ENCODE measurements at places on chromosomes 16 and 17. TPM values are rescaled to one million over a fixed set of nuclear protein-coding genes. Genes with fewer than 3 reads are reported as not detected.

DNA sequence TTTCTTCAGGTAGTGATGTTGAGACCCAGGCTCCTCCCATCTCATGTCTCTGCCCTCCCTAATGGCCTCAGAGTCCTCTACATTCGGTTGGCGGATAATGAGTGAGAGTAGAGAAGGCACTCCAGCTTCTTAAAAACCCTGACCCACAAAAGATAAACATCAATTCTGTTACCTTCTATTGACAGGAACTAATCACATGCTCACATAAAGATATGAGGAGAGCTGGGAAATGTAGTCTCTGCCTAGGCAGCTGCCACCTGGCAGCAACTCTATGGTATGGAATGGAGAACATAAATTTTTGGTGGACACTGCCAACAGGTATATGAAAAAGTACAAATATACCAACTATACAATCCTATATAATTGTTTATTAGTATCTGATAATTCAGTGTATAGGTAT, 110.7 kb upstream of the HLF start:
- DNase-seq: no peak

MFAP4 gene
- 230 TPM for polyA plus RNA-seq

CCL5 gene
- not detected for polyA plus RNA-seq

- DNase-seq: peak; percentile 67
Observed at GRCh38 chr16:73172241-73172972, 124.5 kb upstream of the ZFHX3 start.

- no peak for DNase-seq
Observed at GRCh38 chr16:8346294-8346693, 244.0 kb downstream of the TMEM114 start.

- DNase-seq: no peak
Observed at GRCh38 chr17:22265807-22266206, 573.5 kb downstream of the KCNJ18 start.

GRCh38 chr16:73125850-73126524, 78.1 kb upstream of the ZFHX3 start:
- peak; percentile 11 for DNase-seq

SPNS2 gene
- not detected for polyA plus RNA-seq

RNF222 gene
- not detected for polyA plus RNA-seq

DNA sequence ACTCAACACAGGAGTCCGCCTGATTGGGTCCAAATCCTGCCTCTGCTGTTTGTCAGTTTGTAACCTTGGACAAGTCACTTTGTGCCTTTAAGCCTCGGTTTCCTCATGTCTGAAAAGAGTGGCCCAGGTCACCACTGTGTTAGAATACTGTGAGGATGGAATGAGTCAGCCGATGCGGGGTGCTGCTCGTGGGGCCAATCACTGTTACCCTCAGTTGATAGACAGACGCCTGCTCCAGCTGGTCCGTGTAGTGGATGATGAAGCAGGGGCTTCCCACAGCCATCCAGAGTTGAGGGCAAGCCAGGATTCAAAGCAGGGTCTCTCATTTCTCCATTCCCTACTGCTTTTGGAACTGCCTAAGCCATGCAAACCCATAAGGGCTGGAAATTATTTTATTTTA, 5.8 kb downstream of the FBXL19 start:
- DNase-seq: no peak

DNA sequence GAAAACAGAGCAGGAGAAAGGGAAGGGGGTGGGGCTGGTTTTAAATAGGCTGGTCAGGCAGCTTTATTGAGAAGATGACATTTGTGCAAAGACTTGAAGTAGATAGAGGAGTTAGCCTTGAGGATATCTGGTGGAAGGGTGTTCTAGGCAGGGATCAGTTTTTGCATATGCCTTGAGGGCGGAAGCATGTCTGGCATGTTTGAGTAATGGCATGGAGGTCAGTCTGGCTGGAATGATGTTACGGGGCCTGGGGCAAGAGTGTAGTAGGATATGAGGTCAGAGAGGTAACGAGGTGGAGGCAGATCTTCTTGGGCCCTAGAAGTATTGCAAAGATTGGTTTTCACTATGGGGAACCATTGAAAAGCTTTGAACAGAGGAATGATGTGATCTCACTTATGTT, 4.8 kb downstream of the RABEP1 start:
- no peak for DNase-seq

ODAD4 gene
- polyA plus RNA-seq: 0.47 TPM

SMYD4 gene
- polyA plus RNA-seq: 5.6 TPM

DNA sequence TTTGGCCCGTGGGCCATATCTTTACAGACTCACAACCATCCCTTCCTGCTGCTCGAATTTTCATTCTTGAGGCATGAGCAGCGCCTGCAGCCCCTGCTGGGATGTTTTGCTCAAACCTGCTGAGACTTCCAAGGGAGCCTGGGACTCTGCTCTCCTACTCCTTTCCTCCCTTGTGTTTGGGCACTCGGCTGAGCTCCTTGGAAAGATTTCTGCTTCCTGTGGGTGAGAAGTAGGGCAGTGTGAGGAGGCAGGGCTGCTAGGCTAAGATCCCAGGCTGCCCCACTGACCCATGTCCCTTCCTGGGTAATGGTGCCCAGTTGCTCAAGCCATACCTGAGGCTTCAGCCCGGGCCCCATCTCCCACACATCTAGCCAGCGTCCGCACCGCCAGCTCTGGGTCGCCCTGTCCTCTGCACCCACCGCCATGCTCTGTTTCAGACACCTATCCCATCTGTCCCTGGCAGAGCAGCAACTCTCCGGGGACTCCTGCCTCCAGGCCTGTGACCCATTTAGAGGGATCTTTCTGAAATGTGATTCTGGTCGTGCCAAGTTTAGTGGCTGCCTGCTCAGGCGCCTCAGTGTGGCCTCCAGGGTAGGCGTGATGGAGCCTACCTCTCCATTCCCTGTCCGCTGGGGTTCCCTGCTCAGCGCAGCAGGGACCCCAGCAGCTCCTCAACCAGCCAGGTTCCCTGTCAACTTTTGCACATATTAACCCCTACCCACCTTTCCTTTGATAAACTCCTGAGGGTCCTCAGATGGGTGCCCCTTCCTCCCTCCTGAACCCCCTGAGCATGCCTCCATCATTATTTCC, 190.1 kb downstream of the CCDC182 start:
- DNase-seq: no peak

CNTD1 gene
- polyA plus RNA-seq: 0.09 TPM

DNA sequence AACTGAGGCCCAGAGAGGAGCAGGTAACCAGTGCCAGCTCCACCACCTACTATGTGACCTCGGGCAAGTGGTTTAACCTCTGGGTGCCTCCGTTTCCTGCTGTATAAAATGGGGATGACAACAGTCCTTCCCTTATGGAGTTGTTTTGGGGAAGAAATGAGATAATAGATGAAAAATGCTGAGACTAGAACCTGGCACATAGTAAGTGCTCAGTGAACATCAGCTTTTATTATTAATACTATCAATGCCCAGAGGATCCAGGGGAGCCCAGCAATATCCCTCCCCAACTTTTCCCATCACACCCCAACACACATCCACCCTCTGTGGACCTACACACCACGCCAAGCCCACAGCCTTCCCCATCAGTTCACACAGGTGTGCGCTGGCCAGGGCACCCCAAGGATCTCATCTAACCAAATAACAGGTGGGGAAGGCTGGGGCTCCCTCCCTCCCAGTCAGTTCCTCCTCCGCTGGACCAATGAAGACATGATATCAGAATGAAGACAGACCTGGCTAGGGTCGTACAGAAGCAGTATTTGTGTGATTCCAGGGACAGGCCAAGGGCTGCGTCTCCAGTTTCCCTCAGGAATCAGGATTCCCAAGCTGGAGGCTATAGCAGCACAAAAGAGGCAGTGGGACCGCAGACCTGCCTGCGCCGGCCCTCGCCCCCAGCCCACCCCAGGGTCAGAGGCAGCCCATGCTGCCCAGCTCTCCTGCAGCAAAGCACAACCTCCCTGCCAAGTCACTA, 1.8 kb downstream of the ATP2A3 start:
- DNase-seq: no peak

MYLK3 gene
- polyA plus RNA-seq: 0.11 TPM

- no peak for DNase-seq
Observed at GRCh38 chr17:48499248-48499647, 31.6 kb downstream of the HOXB1 start.

TBC1D3H gene
- polyA plus RNA-seq: not detected

DNA sequence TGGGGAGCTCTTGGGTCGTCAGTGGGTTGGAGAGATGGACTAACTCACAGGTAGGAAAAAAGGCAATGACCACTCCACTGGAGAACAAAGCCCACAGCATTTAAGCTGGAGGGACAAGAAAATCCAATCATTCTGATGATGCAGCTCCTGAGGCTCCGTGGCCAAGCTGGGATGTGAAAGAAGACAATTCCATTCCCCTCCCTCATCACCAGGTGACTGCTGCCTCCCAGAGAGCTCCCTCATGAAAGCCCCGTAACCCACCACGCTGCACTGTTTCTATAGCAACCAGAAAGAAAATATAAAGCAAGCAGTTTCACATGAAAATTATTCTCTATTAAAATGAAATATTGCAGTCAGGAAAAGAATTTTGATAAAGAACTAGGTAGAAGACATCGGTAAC, 15.2 kb downstream of the ANKRD11 start:
- no peak for DNase-seq

DNA sequence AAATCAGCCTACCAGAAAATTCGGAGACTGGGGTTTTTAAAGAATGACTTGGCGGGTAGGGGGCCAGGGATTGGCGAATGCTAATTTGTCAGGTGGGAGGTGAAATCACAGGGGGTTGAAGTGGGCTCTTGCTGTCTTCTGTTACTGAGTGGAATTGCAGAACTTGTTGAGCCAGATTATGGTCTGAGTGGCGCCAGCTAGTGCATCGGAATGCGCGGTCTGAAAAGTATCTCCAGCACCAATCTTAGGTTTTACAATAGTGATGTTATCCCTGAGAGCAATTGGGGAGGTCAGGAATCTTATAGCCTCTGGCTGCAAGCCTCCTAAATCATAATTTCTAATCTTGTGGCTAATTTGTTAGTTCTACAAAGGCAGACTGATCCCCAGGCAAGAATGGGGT, 762 bp upstream of the RBL2 start:
- DNase-seq: no peak

DNA sequence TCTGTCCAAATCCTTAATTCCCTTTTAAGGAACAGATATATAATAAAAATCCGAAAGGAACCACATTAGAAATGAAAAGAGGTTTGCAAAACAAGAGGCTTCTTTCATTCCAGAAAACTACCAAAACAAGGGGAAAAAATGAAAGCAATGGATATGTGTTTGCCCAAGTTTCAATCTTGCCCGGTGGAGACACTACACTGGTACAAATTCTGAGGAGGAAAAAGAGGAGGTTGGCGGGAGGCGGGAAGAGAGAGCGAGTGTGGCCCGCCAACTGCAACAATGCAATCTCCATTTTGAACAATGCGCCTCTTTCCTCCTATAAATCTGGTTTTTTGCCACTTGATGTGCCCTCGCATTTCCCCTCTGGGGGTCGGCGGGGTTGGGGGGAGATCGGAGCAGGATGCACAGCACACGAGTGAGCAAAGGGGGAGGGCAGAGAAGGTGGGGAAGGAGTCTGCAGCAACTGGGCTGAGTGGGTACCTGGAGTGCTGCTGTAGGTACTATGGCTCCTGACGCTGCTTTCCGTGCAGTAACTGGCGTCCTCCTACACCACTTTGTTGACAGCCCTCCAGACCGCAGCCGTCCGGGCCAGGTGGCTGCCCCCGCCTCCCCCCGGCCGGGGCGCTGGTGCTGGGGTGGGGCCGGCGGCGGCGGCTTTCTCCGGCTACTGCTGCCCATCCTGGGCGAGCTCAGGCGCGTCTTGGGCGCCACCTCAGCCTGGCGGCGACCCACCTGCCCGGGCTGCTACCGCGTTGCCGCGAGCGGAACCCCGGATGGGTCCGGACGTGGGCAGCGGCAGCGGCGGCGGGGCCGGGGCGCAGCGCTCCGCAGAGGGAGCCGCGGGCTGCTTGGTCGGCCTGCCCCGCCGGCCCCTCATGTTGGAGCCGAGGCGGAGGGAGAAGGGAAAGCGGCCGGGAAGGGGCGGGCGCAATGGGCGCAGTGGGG, 93.8 kb upstream of the PLEKHM1 start:
- DNase-seq: no peak

CLEC19A gene
- not detected for polyA plus RNA-seq

TSNAXIP1 gene
- 1.1 TPM for polyA plus RNA-seq

ABCC12 gene
- not detected for polyA plus RNA-seq

DNA sequence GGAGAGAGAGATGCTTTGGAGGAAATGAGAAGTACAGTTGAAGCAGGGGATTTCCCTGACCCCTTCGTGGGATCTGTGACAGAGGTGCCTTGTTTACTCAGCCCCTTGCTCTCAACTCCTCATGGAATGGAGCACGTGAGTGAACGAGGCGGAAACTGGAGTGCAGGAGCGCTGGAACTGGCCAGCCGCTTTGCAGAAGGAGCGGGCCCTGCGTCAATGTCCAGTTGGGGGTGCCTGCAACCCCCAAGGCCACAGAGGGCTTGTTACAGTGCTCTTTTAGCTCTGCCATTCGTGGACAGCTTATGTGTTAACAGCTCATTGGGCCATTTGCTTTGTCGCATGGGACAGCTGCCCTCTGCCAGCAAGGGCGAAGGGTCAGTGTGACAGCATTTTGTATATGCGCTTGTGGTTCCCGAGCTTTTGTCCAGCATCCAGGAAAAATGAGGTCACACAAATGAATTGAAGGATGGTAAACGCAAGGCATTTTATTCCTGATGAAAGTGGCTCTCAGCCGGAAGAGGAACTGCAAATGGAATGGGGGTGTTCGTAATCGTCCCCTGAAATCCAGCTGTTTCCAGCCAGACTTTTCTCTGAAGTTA, 1395.1 kb downstream of the CDH8 start:
- no peak for DNase-seq

TSEN54 gene
- polyA plus RNA-seq: 8.8 TPM

DNA sequence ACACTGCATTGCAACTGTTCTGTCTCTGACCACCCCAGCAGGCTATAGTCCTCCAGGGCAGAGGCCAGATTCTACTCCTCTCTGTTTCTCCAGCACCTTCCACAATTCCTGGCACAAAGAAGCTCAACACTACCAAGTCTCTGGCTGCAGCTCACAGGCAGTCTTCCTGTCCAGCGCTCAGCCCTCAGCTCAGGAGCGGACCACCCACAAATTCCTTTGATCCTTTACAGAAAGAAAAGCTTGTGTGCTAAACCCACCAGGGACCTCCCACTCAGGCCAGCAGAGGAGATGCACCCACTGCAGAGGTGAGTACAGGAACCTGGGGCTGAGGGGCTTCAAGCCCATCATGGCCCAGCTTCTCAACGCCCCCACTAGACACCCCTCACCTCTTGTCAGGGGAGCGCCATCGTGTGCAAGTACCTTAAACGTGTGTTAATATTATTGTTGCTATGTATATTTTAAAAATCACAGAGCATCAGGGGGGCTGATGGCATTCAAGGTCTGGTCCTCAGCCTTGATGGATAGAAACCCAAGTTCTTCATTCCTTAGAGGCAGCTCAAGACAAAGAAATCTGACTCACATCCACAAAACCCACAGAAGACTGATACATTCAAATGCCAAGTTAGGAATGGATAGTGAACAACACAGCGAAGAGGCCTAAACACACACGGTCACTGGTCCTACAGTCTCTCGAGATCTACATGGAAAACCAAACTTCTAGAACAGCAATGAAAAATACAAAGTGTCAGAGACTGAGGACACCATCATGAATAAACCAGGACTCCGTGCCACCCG, 8.4 kb downstream of the HSDL1 start:
- DNase-seq: no peak

- no peak for DNase-seq
Observed at GRCh38 chr17:73199751-73200317, 7.0 kb downstream of the COG1 start.

TAT gene
- not detected for polyA plus RNA-seq
